RWPE1 (cell line): ENCODE measurements at places on chromosomes 16 and 17.

GRCh38 chr16:14371778-14372431, 258.2 kb downstream of the PARN start:
- DNase-seq: no peak

- no peak for DNase-seq
These were observed 13.3 kb upstream of the RFWD3 start for GRCh38 chr16:74679983-74680382.

DNA sequence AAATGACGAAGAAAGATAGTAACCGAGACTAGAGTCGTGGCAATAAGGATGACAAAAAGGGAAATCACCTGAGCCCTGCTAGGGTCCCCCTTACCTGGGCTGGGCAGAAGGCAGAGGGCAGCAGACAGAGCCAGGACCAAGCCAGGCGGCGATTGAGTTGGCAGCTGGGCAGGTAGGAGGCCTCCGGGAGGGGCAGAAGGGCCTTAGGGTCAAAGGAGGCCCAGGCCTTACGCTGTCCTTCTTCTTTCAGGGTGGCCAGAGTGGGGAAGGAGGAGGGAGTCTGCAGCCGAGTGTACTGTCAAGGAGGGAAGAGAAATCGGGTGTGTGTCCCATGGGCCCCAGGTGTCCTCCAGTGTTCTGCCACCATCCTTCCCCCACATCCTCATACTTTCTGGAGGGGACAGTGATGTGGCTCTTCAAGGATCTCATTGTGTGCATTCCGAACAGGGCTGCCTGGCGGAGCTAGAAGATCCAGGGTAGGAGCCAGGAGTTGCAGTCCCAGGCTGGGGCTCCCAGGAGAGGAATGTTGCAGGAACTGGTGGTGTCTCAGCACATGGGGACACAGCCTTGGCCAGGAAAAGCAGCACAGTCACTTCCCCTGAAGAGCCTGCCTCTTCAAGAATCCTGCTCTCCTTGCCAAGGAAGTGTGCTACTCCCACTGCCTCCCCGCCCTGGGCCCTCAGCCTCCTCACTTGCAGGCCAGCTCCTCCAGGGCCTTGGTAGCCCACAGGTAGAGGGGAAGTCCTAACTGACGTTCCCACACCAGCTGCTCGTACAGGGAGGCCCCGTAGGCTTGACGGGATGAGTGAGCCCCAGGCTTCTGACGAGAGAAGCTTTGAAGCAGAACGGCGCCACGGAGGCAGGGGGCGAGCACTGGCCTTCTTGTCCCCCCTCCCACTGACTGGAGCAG, 13.2 kb downstream of the CTC1 start:
- no peak for DNase-seq

- no peak for DNase-seq
These were observed at the start of gene GLP2R for GRCh38 chr17:9825641-9826150. GLP2R (plus strand) TSS chr17:9825924; CDS start chr17:9826064, 140 bp downstream.

DNA sequence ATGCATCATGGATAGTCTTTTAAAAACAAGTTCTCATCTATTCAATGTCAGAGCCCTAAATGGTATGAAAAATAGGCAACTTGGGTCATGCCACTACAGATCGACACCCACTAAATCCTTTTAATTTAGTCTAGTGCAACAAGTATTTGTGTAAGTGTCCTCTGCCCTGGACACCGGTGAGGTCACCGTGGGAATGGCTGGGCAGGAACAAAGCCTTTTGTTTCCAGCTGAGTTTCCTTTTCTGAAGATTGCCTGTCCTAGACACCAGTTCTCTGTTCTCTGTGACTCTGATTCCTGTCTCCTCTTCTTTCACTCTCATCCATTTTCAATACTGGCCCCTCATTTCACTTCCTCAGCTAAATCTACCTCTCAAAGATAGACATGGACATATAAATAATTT, 446.5 kb downstream of the MAF start:
- DNase-seq: no peak

DNA sequence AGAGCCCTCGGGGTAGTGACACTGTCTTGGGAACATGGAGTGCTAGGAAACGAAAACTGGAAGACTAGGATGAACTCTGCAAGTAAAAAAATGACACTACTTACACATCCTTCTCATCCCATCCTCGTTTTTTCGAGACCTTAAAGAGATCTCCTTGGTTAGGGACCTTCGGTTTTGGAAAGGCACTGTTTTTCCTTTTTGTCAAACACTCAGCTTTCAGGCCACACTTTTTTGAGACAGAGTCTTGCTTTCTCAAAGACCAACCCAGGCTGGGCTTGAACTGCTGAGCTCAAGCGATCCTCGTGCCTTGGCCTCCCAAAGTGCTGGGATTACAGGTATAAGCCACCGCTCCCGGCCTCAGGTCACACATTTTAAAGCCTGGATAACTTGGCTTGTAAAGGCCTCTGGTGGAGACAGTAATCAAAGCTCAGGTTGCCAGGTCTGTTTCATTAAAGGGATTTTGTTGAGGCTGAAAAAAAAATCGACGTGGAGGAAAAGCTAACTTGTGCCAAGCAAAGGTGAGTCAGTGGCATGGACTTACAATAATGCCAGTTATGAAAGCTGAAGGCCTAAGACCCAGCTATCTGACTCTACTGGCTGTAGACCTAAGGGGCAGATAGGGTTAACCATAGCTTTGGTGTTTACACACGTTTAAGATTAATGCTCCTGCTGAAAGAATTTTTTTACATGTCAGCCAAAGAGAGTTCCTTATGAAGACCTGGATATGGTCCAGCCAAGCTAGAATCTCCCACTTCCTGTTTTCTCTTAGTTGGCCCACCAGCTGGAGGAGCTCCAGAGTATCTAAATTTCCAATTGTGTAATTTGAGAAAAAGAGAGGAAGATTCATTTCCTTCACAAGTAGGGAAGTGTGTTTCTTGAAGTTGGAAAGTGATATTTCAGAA, 823 bp downstream of the NBR1 start:
- DNase-seq: peak; percentile 84

DNA sequence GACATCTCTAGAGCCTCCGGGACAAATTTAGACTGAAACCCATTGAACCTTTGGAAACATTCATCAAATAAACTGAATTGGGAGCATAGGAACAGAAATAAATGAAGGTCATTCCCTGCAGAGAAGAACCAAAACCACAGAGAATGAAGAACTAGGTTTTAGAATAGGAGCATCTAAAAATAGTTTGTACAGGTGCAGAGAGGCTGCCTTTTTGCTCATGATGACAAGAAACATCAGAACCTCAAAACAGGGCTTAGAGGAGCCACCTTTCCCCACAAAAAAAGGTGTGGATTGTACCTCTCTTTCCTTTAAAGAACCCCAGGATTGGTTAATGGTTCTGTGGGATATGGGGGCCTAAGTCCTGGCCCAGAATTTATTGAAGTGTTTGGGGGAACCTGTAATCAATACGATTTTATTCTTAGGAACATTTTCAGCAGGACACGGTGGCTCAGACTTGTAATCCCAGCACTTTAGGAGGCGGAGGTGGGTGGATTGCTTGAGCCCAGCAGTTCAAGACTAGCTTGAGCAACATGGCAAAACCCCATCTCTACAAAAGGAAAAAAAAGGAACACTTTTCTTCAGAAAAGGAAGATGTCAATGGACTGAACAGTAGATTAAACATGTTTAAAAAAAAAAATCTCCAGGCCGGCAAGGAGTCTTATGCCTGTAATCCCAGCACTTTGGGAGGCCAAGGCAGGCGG, 37.7 kb upstream of the SLC47A1 start:
- DNase-seq: no peak

- no peak for DNase-seq
These were observed 28.5 kb upstream of the SLC38A8 start for GRCh38 chr16:84071121-84071520.

DNA sequence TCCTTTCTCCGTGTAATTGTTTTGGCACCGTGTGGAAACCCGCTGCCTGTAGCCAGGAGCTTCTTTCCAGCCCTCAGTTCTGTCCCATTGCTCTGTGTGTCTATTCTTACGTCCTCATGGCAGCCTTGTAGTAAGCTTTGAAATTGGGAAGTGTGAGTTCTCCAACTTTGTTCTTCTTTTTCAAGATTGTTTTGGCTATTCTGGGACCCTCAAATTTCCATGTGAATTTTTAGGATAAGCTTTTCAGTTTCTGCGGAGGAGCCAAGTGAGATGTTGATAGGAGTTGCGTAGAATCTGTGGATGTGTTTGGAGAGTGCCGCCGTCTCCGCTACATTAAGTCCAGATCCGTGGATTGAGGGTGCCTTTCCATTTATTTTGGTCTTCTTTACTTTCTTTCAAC, 15.2 kb downstream of the CHMP6 start:
- DNase-seq: no peak

GRCh38 chr16:50802961-50803360, 61.1 kb downstream of the CYLD start:
- no peak for DNase-seq

GRCh38 chr17:71936977-71937376, 183.8 kb upstream of the SOX9 start:
- DNase-seq: peak; percentile 52

DNA sequence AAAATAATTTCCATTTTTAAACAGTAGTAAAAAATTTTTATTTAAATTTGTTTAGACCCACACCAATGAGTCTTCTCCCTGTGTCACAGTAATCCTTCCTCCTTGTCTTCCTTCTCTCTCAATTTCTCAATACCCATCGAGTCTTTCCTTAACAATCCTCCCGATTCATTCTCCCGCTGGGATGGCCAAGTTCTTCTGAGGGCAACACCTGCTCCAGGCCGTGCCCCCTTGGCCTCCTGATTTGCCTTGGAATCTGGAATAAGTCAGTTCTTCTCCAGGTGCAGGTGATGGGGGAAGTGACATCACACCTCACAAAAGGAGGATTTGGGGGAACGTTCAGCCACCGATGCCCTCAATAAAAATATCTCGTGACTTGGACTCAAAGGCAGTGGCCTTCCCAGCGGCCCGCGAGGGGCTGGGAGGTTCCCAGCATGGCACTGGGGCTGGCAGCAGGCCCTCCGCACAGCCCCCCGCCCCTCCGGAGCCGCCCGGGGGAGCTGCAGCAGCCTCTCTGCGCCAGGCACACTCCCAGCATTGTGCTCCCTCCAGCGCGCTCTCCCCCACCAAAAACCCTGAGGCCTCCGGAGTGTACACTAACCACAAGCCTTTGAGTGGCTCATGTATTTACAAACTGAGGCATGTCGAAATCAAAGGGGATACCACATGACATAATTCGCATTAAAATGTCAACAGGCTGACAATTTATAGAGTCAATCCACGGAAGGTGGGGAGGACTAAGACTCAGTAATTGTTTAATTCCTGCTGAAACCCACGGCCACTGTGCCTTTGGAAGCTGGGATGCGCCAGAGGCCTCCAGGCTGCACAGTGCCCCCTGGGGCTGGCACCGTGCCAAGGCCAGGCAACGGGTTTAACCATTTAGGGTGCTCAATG, 120.5 kb downstream of the ZFHX3 start:
- DNase-seq: peak; percentile 86

DNA sequence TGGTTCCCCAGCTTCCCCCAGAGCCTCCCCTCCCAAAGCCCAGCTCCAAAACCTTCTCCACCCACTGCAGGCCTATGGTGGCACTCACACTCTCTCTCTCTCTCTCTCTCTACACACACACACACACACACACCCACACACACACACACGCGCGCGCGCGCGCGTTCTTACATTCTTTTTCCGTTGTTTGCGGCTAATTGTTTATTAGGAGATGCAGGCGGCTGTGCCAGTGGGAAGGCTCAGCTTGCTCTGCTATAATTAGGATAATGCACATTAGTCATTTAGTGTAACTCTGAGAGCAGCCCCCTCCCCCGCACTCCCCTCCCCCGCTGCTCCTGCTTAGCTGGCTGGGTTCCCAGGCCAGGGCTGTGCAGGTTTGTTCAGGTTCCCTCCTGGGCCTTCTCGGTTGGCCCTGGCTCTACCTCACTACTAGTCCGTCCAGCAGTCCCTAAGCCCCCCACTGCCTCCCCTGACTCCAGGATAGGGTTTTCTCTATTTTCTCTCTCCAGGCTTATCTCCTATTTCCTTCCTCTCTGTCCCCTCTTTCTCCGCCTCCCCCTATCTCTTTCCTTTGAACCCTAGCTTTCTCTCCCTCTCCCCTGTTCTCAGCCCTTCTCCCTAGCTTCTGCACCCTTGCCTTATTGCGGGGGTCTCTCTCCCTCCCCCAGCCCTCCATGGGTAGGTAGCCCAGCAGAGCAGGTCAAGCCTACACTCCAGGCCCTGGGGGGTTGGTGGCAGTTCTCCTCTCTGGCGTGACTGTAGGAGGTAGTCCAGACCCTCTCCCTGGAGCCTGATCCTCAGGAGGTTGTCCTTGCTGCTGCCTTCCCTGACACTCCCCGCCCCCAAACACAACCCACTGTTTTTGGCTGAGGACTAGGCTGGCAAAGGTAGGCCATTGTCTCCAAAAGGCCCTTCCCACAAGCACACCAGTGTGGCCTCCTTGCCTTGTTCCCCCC, 34.0 kb downstream of the TMEM132E start:
- peak; percentile 63 for DNase-seq

- DNase-seq: no peak
These were observed 107.6 kb downstream of the SPACA3 start for GRCh38 chr17:33099252-33099651.

GRCh38 chr17:37610971-37611370, 1.8 kb upstream of the SYNRG start:
- no peak for DNase-seq

GRCh38 chr17:37024181-37024637, 75.5 kb downstream of the AATF start:
- no peak for DNase-seq

- no peak for DNase-seq
These were observed 242.7 kb downstream of the KATNIP start for GRCh38 chr16:27792486-27793248.

DNA sequence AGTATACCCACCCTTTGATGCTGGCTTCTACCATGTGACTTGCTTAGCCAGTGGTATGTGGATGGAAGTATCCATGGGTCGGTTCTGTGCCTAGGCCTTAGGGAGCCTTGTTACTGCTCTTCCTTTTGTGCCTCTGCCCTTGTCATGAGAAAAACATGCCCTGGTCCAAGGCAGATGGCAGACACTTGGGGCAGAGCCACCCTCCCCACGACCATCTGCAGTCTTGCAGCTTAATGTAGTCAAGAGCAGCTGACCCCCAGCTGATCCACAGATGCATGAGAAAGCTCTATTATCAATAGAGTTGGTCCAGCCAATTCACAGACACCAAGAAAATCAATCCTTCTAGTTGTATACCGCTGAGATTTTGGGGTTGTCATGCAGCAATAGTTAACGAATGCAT, 95.7 kb downstream of the SLC39A11 start:
- DNase-seq: no peak

- DNase-seq: no peak
These were observed 80.3 kb upstream of the ZNF750 start for GRCh38 chr17:82920150-82920549.

GRCh38 chr16:87006789-87007745, 310.1 kb downstream of the C16orf95 start:
- DNase-seq: no peak

DNA sequence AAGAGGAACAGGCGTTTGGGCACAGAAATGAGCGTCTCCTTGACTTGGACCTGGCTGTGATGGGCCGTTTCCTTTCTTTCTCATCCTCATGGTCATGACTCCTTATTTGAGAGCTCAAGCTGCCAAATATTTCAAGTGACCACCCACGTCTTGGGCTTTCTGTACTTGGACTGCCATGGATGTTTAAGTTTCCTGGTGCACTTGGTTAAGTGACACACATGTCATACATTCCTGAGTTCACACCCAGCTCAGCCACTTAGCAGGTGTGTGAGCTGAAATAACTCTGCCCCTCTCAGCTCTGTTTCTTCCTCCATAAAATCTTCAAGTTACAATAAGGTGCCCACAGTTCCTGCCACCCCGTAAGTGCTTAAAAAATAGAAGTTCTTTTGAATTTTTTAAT, 114.5 kb downstream of the CLEC16A start:
- no peak for DNase-seq

- DNase-seq: no peak
These were observed 252.8 kb upstream of the FOXF1 start for GRCh38 chr16:86257546-86257945.
